IPS DF 19.7 (cell line): ENCODE measurements at places on chromosomes 7 and 10.

GRCh38 chr10:69957886-69958555, 94.6 kb upstream of the MACROH2A2 start:
- no peak for DNase-seq

- DNase-seq = no peak
Observed at GRCh38 chr10:83881661-83882060, 257.6 kb upstream of the GHITM start.

GRCh38 chr10:30199376-30200016, 140.1 kb upstream of the JCAD start:
- no peak for DNase-seq

GRCh38 chr7:139092090-139092796, 17.3 kb downstream of the ZC3HAV1 start:
- DNase-seq = no peak

- DNase-seq = no peak
Observed at GRCh38 chr7:132436121-132436520, 140.1 kb downstream of the PLXNA4 start.

DNA sequence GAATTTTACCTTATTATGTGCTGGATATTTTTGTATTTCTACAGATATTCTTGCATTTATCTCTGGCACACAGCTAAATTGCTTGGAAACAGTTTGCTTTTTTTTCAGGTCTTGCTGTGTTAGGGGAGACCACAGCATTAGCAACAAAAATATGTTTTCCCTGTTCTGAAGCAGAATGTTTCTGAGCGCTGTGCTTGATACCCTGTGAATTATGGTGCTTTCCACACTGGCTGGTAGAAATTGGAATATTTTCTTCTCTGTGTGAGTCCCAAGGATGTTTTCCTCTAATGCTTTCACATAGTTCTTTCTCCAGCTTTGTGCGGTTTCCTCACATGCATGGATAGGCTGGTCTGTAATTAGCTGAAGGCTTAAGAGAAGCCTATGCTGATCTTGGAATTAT, 651.6 kb upstream of the IGFBP3 start:
- no peak for DNase-seq
